ENCODE measurements at places on chromosomes 7 and 10.

GRCh38 chr7:71461572-71461971, 329.6 kb downstream of the GALNT17 start:
- no peak for DNase-seq

GRCh38 chr10:130079614-130080460, 30.8 kb downstream of the C10orf143 start:
- no peak for DNase-seq

DNA sequence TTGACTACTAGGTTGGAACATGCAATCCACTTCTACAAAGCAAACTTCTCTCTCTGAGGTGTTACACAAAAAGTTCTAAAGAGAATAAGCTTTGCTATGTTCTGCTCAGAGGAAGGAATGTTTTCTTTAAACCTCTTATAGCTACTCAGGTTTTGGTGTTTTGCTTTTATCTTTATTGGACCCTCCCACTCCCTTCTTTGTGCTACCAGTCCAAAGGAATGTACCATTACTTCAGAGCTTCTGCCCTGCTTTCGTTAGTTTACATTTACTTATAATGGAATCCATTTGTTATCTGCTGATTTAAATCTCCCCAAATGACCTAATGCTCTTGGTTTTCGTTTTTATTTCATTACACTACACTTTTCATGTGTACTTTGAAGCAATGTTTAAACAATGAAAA, 154.9 kb downstream of the ATE1 start:
- DNase-seq: no peak

GRCh38 chr10:92891885-92892690, 43.8 kb downstream of the EXOC6 start:
- DNase-seq: no peak

DNA sequence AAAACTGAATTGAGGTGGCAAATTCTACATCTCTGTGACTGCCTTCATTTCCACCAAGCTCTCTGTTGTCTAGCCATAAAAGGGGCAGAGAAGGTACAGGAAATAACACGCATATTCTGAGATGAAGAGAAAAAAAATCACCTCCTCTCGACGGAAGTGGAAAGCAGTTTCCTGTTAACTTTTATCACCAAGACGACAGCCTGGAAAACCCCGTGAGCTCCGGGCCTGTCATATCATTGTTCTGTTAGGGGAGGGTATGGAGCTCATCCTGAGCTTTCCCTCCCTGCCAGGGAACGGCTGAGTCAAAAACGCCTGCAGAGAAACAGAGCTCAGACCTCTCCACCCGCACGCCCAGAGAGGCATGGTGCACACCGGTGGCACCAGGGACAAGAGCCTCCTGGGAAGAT, 200.3 kb downstream of the PRPF18 start:
- peak; percentile 33 for DNase-seq

- DNase-seq: no peak
Measured at GRCh38 chr10:110221721-110222261, 14.4 kb downstream of the MXI1 start.

- DNase-seq: no peak
Measured at GRCh38 chr10:114584419-114584818, 73.7 kb downstream of the ABLIM1 start.

DNA sequence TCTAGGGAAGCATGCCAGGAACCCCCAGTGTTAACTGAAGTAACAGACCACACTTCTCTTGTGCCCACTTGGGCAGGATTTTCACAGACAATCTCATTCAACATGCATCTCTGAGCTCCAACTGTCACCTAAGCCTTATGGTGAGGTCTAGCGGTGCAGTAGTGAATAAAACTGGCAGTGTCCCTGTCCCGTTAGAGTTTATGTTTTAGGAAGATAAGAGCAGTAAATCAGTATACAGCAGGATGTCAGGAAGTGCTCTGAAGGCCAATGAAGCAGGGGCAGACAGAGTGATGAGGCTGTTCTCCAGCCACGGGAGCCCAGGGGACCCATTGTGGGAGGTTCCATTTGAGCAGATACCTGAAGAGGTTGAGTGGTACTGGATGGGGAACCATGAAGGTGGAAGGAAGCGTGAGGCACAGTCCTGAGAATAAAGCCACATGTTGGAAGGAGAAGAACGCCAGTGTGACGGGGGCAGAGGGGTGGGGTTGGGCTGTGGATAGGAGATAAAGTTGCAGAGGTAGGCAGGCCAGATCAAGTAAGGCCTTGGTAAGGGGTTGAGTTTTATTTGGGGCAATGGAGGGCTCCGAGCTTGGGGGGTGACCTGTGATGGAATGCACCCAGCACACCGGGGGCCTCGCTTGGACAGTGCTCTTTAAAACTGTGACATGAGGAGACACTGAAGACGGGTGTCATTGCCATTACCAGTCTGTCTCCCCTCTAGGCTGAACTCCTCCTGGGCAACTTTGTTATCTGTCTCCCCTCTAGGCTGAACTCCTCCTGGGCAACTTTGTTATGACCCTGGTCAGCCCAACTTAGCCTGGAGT, 6.6 kb downstream of the GDF10 start:
- no peak for DNase-seq

DNA sequence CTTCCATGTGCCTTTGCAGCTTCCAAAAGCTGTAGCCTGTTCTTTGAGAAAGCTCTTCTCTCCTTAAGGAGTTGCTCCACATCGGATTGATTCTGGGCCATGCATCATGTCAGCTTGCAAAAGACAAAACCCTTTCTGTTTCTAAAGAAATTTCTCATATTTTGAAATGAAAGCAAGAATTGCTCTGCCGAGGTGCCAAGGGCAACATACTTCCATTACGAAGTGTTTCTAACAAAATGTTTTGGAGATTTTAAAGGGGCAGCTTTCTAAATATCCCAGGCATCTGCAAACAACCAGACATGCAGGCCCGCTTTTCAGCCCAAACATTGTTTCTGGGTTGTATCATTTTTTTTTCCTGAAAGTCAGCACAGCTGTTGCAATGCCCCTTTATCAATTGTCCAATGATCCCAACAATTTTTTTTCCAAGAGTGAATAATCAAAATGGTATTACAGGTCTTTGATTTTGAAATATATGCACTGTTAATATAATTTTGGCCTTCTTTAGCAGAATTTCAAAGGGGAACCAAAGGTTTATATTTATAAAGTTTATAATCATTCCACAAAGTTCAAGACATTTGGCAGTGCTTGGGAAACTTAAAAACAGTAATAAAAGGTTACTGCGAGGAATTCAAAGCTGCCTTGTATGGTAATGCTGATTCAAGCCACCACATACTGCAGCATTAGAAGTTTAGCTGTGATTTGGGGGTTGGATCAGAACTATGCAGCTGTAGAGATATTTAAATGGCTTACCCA, 61.0 kb downstream of the TES start:
- no peak for DNase-seq

GRCh38 chr10:26215396-26215934, 1.1 kb upstream of the GAD2 start:
- no peak for DNase-seq

DNA sequence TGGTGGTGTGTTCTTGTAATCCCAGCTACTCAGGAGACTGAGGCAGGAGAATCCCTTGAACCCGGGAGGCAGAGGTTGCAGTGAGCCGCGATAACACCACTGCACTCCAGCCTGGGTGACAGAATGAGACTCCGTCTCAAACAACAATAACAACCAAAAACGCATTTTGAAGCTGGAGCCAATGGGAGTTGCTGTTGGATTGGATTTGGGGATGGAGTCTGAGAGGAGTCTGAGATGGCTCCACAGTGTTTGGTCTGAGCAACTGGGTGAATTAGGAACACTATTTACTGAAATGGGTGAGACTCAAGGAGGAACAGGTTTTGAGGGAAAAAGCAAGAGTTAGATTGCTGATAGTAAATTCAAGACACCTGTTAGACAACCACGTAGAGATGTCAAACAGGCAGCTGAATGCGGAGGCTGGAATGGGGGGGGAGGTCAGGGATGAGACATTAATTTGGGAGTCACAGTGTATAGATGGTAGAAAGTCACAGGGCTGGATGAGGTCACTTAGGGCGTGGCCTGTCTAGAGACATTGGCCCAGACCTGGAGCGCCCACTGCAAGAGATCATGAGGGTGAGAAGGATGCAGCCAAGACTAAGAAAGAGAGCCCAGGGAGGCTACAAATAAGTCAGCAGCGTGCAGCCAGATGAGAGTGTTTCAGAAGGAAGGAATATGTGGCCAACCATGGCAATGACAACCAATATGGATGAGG, 56.4 kb downstream of the CYCS start:
- no peak for DNase-seq

DNA sequence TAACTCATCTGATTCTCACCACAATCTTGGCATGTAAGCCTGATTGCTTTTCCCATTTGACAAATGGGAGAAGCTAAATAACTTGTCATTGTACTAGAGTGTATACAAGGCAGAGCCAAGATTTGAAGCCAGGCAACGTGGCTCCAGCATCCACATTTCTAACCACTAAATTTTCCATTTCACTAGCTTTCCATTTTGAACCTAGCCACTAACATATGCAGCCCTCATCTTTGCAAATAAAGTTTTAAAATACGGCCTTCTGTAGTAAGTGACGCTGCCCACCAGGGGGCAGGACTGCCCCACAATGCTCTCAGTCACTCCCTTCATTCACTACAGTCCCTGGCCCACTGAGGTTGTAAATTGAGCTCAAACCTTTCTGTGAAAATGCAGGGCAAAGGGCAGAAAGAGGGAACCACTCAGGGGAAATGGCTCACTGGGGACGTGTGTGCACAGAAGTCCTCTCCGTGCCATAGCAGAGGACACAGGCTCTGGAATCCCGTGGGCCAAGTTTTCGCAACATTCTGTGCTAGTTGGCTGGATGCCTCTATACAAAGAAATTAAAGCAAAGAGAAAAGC, 315.7 kb downstream of the TNS3 start:
- DNase-seq: no peak

GRCh38 chr7:128988372-128988771, 50.6 kb downstream of the IRF5 start:
- DNase-seq: no peak

DNA sequence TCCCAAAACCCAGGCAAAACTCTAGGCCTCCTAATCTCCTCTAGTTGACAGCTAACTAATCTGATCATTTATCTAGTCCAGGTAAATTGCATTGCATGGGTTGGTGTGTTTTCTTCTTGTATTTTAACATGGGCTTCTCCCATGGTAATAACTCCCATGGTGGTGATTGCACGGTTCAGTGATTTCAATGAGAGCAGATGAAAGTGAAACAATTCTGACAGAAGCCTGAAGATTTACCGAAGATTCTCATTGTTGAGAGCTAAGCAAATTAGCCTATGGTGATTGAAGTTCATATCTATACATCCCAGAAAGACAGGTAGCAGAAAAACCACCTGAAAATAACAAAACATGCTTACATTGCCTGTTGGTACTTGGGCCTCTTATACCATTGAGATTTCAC, 26.6 kb upstream of the LIPN start:
- DNase-seq: no peak

DNA sequence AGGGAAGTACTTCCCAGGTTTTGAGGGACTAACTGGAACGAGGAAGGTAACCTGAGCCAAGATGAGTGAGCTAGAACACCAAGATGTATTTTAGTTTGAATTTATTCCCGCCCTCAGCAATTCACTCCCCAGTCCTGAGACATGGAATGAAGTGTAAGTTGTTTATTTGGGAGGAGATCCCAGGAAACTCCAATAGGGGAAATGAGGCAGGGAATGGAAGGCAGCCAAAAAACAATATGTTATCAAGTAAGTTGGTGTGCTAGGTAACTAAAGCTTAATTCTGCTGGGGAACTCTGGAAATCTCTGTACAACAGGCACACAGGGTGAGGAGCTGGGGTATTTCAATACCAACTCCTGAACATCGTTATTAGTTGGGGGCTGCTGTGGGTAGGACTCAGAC, 189.7 kb upstream of the HDAC9 start:
- DNase-seq: no peak

DNA sequence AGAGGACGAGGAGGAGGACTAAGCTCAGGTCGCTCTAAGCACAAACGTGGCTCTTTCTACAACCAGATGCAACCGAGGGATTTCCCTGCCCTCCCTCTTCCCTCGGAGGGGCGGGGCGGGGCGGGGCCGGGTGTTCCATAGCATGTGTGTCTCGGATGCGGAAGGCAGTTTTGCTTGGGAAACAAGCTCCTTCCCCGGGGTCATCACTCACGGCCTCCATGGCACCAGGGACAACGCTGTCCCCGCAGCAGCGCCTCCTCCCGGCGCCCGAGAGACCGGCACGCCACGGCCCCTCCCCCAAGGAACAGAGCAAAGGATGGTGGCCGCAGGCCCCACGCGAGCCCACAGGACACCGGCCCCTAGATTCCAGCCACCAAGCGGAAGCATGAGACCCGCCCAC, 110.5 kb downstream of the PAXIP1 start:
- no peak for DNase-seq

DNA sequence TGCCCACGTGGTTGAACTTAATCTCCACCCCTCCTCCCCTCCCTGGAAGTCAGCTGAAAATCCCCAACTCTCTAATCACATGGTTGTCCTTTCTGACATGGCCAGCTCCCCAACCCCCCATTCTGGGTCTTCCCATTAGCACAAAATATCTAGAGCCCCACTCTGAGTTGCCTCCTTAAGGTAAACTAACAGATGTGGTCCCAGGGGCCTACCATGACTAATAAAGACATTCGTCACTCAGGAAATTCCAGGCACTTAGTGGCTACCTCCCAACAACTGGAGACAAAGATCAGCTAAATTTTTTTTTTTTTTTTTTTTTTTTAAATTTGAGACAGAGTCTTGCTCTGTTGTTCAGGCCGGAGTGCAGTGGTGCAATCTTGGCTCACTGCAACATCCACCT, 21.1 kb downstream of the CCDC126 start:
- DNase-seq: no peak

DNA sequence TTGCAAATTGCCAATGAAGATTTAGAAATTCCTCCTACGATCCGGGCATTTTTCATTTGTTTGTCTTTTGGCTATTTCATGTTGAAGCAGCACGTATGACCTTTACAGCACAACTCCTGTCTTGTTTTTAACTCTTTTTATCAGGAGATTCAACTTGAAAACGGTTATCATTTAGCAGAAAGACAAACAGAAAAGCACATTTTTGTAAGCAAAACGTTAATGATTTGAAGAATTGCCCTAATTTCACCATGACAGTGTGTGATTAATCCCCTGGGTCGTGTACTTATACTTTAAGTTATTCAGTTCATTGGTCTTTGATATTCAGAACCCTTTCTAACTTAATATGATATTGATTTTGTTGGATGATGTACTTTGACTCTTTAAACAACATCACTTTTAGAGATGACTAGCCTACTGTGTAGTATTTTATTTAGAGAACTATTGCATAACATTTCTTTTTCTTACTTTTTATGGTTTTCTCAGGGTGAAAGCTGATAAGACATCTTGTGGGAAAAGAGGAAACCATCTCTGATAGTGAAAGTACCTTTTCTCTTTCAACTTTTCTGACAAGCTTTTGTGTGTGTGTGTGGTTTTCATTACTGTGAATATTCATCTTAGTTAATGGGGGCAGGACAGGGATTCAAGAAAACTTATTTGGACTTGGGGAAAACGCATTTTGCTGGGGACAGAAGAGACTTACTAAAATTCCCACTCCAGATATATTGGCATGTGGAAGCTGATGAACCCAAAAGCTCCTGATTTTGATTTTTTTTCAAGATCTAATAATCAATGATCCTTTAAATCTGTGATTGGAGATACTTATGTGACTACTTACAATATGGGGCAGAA, 8.1 kb downstream of the HHEX start:
- no peak for DNase-seq

- DNase-seq: no peak
Measured at GRCh38 chr10:78972160-78972946, 96.4 kb upstream of the ZMIZ1 start.

GRCh38 chr7:44633254-44634186, 27.1 kb downstream of the OGDH start:
- no peak for DNase-seq

All from stimulated activated CD4-positive, alpha-beta T cell treated with anti-CD3 and anti-CD28 coated beads, Interleukin-1b, Interleukin-23, amount 100 ng/mL, for 24 hours (primary cell).